ENCODE measurements at places on chromosomes 3 and 15.

GRCh38 chr3:187781001-187781400 is 35.7 kb upstream of the BCL6 start:
- DNase-seq, result no peak

DNA sequence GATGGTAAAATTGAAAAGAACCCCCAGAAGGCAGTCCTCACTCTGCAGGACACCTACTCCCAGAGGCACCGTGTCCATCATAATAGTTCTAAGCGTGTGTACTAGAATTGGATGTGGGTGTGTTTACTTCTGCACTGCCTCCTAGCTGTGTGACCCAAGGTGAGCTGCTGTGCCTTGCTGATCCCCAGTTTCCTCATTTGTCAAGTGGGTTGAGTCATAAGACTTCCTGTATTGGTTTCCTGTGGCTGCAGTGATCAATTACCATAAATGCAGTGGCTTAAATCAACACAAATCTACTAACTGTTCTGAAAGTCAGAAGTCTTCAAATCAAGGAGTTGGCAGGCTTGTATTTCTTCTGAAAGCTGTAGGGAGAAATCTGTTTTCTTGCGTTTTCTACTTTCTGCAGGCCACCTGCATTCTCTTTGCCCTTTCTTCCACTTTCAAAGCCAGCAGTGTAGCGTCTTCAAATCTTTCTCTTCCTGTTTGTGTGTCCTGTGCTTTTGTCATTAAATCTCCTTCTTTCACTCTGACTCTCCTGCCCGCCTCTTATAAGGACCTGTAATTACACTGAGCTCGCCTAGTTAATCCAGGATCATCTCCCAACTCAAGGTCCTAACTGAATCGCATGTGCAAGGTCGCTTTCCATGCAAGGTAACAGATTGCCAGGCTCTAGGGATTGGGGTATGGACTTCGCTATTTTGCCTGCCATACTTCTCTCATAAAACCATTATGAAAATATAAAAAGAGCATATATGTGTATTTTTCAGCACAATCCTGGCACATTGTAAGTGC is 59.0 kb downstream of the RORA start:
- no peak for DNase-seq

- DNase-seq, result no peak
Measured at GRCh38 chr3:148880681-148881080, 15.6 kb downstream of the CPA3 start.

- no peak for DNase-seq
Measured at GRCh38 chr15:48507416-48508065, 138.0 kb downstream of the FBN1 start.

- no peak for DNase-seq
Measured at GRCh38 chr3:170563712-170564423, 22.0 kb downstream of the SLC7A14 start.

DNA sequence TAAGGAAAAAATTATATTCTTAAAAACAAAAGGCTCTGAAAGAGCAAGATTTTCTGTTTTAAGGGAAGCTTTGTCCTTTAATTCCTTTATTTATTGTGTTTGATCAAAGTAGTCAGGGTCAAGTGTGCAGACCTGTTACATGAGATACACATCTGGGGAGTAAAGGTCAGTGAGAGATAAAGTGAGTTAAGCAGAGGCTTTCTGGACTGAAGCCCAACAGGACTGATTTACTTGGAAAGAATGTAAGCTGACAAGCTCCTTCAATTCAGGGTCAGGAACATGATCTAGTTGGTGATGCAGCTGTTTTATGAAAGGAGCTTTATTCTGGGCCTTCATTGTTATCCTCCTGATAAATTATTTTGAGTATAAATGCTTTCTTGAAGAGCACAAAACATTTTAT is 20.7 kb upstream of the OTOL1 start:
- no peak for DNase-seq

DNA sequence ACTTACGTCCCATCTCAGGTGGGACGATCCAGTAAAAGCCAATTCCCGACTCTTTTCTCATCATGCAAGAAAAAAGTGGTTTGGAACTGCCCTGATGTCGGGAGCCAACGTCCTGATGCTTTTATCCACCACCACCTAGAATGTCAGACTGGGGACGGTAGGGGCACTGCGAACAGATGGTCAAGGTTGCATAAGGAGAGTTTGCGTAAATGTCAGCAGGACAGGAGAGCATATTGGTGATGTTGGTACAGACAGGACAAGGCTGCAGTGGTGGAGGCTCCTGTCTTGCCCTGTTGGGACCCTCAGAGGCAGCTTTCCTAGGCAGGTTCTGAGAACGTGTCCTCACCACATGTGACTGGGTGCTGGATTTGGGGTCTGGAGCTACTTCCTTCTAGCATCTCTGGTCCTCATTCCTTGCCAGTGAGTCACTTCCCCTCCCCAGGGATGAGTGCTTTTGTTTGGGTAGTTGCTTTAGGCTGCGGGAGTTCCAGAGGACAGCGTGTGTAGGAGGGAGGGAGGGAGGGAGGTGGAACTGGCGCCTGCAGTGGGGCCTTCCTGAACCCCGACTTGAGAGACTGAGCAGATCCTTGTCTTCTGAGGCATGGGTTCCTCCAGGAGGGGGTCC is 21.0 kb downstream of the THSD4 start:
- no peak for DNase-seq

DNA sequence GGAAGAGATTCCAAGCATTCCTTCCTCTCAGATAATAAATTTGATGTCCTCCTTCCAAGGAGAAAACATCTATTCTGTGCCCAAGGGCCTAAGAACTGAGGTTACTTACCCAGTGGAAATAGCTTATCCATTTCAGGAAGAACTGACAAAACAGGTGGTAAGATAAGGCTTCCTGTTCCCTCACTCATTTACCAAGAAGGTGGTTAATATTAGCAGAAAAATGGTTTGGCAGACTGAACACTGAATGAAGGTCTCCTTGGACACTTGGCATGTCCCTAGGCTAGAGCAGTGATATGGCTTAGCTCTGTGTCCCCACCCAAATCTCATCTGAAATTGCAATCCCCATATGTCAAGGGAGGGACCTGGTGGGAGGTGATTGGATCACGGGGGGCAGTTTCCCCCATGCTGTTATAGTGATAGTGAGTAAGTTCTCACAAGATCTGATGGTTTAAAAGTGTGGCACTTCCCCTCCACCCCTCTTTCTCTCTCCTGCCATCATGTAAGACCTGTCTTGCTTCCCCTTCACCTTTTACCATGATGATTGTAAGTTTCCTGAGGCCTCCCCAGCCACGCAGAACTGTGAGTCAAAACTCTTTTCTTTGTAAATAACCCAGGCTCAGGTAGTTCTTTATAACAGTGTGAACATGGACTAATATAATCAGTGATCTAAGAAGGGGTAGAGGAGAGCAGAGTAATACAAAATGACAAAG is 127.4 kb downstream of the ST8SIA2 start:
- DNase-seq, result no peak

DNA sequence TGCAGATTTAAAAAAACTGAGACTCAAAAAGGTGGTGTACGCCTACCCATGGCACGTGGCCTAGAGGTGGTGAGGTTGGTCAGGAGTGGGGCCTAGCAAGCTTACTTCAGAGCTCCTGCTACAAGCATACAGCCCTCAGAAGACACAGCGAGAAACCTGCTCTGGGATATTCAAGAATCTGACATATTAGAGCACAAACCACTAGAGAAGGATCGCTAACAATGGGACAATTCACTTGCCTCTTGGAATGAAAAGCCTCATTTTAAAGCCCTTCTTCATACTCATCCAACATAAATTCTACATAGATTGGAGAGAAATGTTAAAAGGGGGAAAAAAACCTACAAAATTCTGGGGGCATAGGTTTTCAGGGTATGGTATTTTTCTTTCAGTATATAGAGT is 118.0 kb upstream of the ARHGEF3 start:
- DNase-seq, result no peak

DNA sequence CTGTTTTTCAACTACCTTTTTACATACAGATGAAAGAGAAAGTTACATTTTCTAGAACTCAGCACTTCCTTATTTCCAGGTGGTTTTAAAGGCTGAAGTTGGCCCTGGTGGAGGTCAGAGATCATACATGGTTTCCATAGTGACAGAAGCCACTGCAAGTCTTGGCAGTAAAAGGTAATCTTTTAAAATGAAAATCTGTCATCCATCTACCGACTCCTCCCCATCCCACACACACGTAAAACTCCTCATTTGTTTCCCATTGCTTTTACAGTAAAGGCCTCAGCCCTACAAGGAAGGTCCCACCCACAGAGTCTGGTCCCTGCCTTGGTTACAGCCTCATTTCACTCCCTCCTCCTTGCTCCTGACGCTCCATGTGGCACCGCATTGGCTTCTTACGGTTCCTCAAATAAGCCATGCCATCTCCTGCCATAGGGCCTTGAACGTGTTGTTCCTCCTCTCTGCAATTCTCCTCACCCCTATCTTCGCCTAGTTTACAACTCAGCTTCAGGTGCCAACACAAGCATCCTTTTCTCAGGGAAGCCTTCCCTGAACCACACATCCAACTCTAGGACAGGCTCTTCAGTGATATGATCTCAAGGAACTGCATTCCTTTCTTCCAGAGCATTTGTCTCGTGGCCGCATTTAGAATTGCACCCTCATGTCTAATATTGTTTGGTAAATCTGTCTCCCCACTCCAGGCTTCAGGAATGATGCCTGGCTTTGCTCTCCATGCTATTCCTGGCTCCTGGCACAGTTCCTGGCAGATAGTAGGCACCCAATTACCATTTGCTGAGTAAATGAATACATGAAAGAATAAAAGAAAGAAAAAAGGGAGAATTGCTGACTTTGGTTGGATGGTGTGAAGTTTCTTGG is 2.6 kb downstream of the CYP19A1 start:
- no peak for DNase-seq

GRCh38 chr3:193983846-193984818 is 151.8 kb upstream of the HES1 start:
- DNase-seq, result no peak

GRCh38 chr3:111594781-111595180 is 365 bp downstream of the ZBED2 start:
- DNase-seq, result no peak

- DNase-seq, result no peak
Measured at GRCh38 chr3:166809520-166809919, 570.6 kb downstream of the ZBBX start.

- DNase-seq, result no peak
Measured at GRCh38 chr15:60583194-60583593, 104.3 kb upstream of the ICE2 start.

- no peak for DNase-seq
Measured at GRCh38 chr15:47355759-47356158, 361.5 kb upstream of the SEMA6D start.

DNA sequence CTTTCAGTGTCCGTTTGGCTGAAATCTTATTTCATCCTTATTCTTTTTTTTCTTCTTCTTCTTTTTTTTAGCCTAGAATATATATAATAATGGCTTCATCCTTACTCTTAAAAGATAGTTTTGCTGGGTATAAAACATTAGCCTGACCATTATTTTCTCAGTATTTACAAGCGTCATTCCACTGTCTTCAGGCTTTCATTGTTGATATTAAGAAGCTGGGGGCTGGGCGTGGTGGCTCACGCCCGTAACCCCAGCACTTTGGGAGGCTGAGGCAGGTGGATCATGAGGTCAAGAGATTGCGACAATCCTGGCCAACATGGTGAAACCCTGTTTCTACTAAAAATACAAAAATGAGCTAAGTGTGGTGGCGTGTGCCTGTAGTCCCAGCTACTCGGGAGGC is 10.6 kb downstream of the ZNF710 start:
- DNase-seq, result no peak

- DNase-seq, result no peak
Measured at GRCh38 chr3:119913021-119913420, 131.1 kb downstream of the NR1I2 start.

DNA sequence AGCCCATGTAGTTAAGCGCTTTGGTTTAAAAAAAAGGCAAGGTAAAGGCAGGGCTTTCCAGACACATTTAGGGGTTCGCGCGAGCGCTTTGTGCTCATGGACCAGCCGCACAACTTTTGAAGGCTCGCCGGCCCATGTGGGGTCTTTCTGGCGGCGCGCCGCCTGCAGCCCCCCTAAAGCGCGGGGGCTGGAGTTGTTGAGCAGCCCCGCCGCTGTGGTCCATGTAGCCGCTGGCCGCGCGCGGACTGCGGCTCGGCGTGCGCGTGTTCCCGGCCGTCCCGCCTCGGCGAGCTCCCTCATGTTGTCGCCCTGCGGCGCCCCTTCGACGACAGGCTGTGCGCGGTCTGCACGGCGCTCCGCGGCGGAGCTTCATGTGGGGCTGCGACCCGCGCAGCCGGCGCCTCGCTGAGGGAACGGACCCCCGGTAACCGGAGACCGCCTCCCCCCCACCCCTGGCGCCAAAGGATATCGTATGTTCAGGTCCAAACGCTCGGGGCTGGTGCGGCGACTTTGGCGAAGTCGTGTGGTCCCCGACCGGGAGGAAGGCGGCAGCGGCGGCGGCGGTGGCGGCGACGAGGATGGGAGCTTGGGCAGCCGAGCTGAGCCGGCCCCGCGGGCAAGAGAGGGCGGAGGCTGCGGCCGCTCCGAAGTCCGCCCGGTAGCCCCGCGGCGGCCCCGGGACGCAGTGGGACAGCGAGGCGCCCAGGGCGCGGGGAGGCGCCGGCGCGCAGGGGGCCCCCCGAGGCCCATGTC is 927 bp downstream of the SMAD6 start:
- no peak for DNase-seq

- DNase-seq, result no peak
Measured at GRCh38 chr15:74136814-74137536, 6.6 kb downstream of the ISLR2 start.

All from T follicular helper cell (primary cell).